ENCODE measurements at places on chromosomes 12 and 14. TPM values are rescaled to one million over a fixed set of nuclear protein-coding genes. Genes with fewer than 3 reads are reported as not detected.

DNA sequence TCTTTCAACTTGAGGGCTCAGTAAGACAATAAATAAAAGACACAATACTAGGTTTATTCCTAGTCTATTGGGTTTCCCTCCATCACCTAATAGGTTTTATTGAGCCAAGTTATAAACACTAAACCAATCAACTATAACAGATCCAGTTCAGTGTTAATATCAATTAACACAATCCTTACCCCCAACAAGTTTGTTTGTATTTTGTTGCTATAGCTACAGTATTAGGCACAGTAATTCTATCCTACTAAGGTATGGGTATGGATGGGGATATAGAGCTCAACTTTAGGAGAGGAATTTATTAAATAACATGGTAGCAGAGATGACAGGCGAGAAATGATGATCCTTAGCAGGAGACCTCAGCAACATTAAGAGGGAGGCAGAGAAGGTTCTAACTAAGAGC, 13.3 kb downstream of the PPP4R3A start:
- no peak for DNase-seq
- no peaks in the 10 kb centered on the region for H3K27me3 ChIP-seq
- peaks cover 6% of the 10 kb centered on the region for H3K36me3 ChIP-seq
- H3K4me1 ChIP-seq = peaks cover 26% of the 10 kb centered on the region

GRCh38 chr12:67433385-67434175, 164.4 kb downstream of the CAND1 start:
- DNase-seq = no peak
- no peaks in the 10 kb centered on the region for H3K36me3 ChIP-seq
- H3K4me1 ChIP-seq = peaks cover 3% of the 10 kb centered on the region
- no peak overlapping the region for H3K27ac ChIP-seq
- no peak overlapping the region for H3K4me3 ChIP-seq

- DNase-seq = peak; percentile 41
- peaks cover 4% of the 10 kb centered on the region for H3K4me1 ChIP-seq
- no peaks in the 10 kb centered on the region for H3K36me3 ChIP-seq
- peak overlapping the region; percentile 78 for H3K4me3 ChIP-seq
- H3K27me3 ChIP-seq = peaks cover 50% of the 10 kb centered on the region
These were observed 592 bp upstream of the KCNK10 start for GRCh38 chr14:88323523-88324199.

DNA sequence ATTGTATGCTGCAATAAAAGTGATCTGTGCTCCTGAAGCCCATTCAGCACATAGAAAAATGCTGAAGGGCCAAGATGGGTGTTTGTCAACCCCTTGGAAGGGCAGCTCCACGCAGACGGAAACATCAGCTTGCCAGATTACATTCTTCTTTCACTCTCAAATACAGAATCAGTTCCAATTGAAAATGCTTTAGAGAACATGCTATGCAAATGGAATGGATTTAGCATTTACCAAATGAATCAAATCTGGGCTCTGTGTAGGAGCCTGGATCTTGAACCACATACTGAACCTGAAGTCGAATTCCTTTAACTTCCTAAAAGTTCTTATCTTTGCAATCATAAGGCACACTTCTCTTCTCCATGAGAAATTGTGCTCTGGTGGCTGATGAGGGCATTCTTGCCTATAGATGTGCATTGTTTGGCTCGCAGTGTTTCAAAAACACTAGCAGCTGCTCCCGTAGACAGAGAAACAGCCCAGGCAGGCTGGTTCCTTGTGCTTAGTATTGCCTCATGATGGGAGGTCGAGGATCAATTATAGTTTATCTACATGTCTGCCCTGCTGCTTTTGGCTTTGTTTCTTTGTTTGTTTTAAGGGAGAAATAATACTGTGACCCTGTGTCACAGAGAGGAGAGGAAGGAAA, 489.8 kb upstream of the FLRT2 start:
- H3K36me3 ChIP-seq = no peaks in the 10 kb centered on the region
- no peak for DNase-seq
- H3K27me3 ChIP-seq = no peaks in the 10 kb centered on the region
- peak overlapping the region; percentile 4 for H3K27ac ChIP-seq

Gene SCYL2
- 68.2 TPM for total RNA-seq

GRCh38 chr14:103879570-103880347, 32.4 kb upstream of the PPP1R13B start:
- peak overlapping the region; percentile 51 for H3K4me3 ChIP-seq
- no peaks in the 10 kb centered on the region for H3K27me3 ChIP-seq
- H3K27ac ChIP-seq = peak overlapping the region; percentile 96
- DNase-seq = peak; percentile 72
- H3K36me3 ChIP-seq = no peaks in the 10 kb centered on the region
- peaks cover 22% of the 10 kb centered on the region for H3K4me1 ChIP-seq

Gene MYF5
- not detected for total RNA-seq

Gene PIWIL1
- total RNA-seq = not detected

DNA sequence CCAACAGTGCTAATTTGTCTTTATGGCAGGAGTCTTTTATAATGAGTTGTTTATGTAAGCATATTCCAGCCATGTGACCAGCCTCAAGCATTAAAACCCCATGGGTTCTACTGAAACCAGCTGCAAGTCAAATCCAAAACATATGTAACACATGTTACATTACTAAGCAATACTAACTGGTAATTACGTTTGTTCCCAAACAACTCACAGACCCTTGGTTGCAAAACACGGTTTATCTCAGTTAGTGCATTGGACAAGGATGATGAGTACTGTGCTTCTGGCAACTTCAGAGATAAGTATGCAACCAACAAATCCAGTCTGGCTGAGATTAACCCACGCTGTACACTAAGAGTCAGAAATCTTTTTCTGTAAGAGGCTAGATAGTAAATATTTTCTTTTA, 110.1 kb upstream of the FAR2 start:
- H3K27me3 ChIP-seq = no peaks in the 10 kb centered on the region
- H3K4me1 ChIP-seq = peaks cover 2% of the 10 kb centered on the region
- H3K27ac ChIP-seq = no peak overlapping the region
- no peaks in the 10 kb centered on the region for H3K36me3 ChIP-seq
- DNase-seq = no peak

GRCh38 chr14:31389946-31390345, 30.4 kb downstream of the HEATR5A start:
- H3K4me3 ChIP-seq = no peak overlapping the region
- peaks cover 5% of the 10 kb centered on the region for H3K36me3 ChIP-seq
- DNase-seq = no peak
- H3K27me3 ChIP-seq = no peaks in the 10 kb centered on the region

- H3K27ac ChIP-seq = no peak overlapping the region
- no peak overlapping the region for H3K4me3 ChIP-seq
- DNase-seq = no peak
- H3K4me1 ChIP-seq = peaks cover 2% of the 10 kb centered on the region
- no peaks in the 10 kb centered on the region for H3K36me3 ChIP-seq
These were observed 8.8 kb downstream of the VRK1 start for GRCh38 chr14:96805956-96806355.

Gene ABCD2
- not detected for total RNA-seq

Gene SLC2A14
- total RNA-seq = 14.5 TPM

GRCh38 chr12:92602930-92603623, 99.7 kb upstream of the PLEKHG7 start:
- H3K36me3 ChIP-seq = peaks cover 7% of the 10 kb centered on the region
- no peak overlapping the region for H3K4me3 ChIP-seq
- no peak for DNase-seq
- peaks cover 5% of the 10 kb centered on the region for H3K4me1 ChIP-seq
- H3K27me3 ChIP-seq = no peaks in the 10 kb centered on the region
- H3K27ac ChIP-seq = no peak overlapping the region

DNA sequence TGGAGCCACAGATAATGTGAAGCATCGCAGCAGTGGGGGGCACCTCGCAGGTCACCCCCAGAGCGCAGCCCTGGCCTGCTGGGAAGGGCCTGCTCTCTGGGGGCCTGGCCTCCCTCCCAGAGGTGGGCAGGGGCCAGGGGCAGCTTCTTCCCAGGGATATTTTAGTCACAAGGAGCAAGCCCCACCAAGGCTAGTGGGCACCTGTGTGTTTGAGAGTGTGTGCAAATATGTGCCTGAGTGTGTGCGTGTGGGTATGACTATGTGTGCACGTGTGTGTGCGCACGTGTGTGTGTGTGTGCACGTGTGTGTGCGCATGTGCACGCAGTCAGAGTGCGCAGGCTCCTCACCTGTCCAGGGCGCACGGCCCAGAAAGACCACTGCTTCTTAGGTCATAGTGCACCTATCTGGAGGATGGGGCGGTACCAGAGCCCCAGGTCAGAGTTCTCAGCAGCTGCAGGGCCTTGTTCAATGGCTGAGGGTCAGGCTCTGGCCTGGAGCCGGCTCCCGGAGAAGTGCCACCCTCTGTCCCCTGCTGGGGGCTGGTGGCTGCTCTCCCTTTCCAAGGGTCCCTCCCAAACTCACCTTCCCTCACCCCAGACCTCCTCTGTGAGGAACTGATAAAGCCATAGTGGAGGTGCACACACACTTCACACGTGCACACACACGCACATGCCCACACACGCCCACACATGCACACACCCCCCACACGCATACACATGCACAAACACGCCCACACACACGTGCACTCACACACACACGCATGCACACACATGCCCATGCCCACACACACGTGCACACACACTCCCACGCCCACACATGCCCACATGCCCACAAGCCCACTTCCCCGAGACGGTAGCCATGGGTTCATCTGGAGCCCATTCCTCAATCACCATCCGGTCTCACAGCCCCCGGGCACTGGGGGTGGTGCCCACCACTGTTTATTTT, 128.5 kb downstream of the KIF26A start:
- H3K27me3 ChIP-seq = peaks cover 8% of the 10 kb centered on the region
- peak overlapping the region; percentile 45 for H3K27ac ChIP-seq
- no peak overlapping the region for H3K4me3 ChIP-seq
- H3K36me3 ChIP-seq = no peaks in the 10 kb centered on the region
- H3K4me1 ChIP-seq = peaks cover 13% of the 10 kb centered on the region

- H3K4me1 ChIP-seq = no peaks in the 10 kb centered on the region
- H3K4me3 ChIP-seq = no peak overlapping the region
- H3K27me3 ChIP-seq = no peaks in the 10 kb centered on the region
- H3K36me3 ChIP-seq = no peaks in the 10 kb centered on the region
- H3K27ac ChIP-seq = no peak overlapping the region
These were observed 717.3 kb downstream of the TRHDE start for GRCh38 chr12:72989458-72989947.

Gene SPTLC2
- 53.6 TPM for total RNA-seq

DNA sequence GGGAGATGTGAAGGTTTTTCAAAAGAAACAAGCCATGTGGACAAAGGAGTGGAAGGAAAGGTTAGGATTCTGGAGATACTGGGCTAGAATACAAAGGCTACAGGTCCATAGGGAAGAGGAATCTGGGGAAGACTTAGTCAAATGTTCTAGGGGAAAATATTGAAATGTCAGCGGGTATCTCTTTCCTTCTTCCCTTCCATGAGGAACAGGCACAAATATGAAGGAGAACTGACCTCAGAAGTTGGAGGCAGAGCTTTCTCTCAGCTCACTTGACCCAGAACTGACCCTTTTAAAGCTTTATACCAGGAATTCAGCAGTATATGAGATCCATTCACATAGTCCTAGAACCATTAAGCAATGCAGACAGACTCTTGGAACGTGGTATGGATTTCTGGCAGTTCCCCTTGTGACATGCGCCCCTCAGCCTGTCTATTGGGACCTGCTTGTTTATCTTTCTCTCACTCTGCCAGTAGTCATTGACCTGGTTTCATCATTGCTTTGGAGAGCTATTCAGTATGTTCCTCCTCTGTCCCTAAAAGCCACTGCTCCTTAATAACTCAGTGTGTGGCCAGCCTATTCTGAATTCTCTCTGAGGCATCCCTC, 43.0 kb upstream of the GSG1 start:
- peaks cover 53% of the 10 kb centered on the region for H3K27me3 ChIP-seq
- H3K4me1 ChIP-seq = peaks cover 21% of the 10 kb centered on the region

- peaks cover 50% of the 10 kb centered on the region for H3K4me1 ChIP-seq
- H3K36me3 ChIP-seq = peaks cover 18% of the 10 kb centered on the region
- peak overlapping the region; percentile 86 for H3K4me3 ChIP-seq
- H3K27me3 ChIP-seq = no peaks in the 10 kb centered on the region
- H3K27ac ChIP-seq = no peak overlapping the region
These were observed 6.9 kb downstream of the FLRT2 start for GRCh38 chr14:85536833-85537190.

GRCh38 chr14:36663404-36664321, 2.0 kb downstream of the PAX9 start:
- no peaks in the 10 kb centered on the region for H3K36me3 ChIP-seq
- H3K4me3 ChIP-seq = peak overlapping the region; percentile 57
- no peak overlapping the region for H3K27ac ChIP-seq
- DNase-seq = no peak

Gene MDGA2
- 0.19 TPM for total RNA-seq

DNA sequence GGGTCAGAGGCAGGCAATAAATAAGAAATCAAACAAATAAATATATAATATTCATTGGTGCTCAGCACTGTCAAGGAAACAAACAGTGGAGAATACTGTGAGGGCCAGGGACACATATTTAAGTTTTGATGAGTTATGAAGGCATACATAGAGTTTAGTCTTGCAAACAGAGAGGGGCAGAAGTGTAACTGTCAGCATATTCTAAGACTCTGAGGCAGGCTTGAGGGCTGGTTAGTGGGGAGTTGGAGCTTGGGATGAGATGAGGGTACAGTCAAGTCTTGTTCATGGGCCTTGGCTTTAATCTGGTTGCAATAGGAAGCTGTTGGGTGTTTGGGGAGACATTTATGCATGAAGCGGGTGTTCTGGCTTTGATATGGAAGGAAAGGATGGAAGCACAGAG, 78.9 kb downstream of the PELI2 start:
- no peak overlapping the region for H3K27ac ChIP-seq
- H3K4me3 ChIP-seq = no peak overlapping the region
- peaks cover 4% of the 10 kb centered on the region for H3K4me1 ChIP-seq
- H3K27me3 ChIP-seq = no peaks in the 10 kb centered on the region

- no peaks in the 10 kb centered on the region for H3K36me3 ChIP-seq
- H3K27me3 ChIP-seq = no peaks in the 10 kb centered on the region
- no peak for DNase-seq
- no peak overlapping the region for H3K27ac ChIP-seq
- H3K4me1 ChIP-seq = no peaks in the 10 kb centered on the region
These were observed 125.0 kb upstream of the DHRS4 start for GRCh38 chr14:23828616-23829015.

DNA sequence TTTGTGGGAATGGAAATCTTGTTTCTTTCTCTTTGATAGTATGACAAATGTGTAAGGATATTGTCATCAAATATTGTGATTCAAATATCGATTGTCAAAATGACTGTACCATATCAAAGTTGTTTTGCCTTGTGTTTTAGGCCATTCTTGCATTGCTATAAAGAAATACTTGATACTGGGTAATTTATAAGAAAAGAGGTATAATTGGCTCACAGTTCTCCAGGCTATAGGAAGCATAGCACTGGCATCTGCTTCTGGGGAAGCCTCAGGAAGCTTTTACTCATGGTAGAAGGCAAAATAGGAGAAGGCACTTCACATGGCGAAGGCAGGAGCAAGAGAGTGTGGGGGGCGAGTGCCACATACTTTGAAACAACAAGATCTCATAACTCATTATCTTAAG, 7.8 kb downstream of the TRMT5 start:
- peaks cover 4% of the 10 kb centered on the region for H3K4me1 ChIP-seq
- no peak overlapping the region for H3K27ac ChIP-seq
- DNase-seq = no peak
